ENCODE measurements at places on chromosomes 2 and 18.
A peak's percentile ranks its signal among the peaks of the same experiment; 100 is the strongest.

- peak; percentile 85 for DNase-seq
Observed at GRCh38 chr2:217250013-217250524, 390.2 kb upstream of the TNP1 start.

DNA sequence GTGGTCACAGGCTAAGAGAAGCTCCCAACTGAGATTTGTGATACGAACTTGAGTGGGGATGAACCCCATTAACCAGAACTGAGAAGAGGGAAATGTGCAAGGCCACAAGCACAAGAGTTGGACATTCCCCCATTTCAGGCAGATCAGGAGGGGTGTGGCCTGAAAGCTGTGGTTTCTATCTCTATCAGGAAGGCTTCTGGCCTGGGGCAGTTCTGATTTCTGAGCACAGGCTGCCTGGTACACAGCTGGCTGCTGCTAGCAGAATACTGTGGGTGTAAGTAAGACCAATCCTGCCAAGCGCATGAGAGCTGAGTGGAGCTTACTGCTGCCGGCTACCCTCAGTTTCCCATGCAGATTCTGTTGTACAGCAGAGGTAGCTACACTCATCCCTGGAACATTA is 484.6 kb downstream of the SATB2 start:
- DNase-seq, result no peak

- DNase-seq, result no peak
Observed at GRCh38 chr2:204625135-204625534, 79.9 kb downstream of the PARD3B start.

DNA sequence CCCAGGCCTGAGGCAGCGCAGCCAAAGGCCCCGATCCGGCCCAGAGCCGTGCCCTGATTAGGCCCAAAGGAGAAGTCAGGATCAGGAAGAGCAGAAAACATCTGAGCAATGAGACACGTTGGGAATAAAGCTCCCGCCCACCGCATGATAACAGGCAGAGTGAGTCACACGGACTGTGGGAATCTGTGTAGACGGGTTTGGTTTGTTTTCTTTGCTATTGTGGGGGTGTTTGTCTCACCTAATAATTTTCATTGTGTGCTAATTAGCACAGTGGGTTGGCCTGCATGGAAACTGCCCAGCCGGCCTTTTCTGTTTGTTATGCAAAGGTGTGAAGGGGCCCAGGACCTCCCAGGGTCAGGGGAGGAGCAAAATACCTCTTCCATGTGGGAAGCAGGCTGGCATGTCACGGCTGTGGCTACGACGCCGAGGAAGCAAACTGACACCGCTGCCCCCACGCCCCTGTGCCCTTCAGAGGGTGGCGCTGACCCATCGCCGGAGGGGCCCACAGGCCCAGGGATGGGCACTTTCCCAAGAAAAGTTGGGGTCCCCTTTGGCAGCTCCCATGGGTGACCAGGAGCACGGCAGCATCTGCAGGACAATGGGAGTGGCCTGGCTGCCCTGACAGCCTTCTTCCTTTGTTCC is 68.4 kb upstream of the CTDP1 start:
- no peak for DNase-seq

GRCh38 chr18:50961974-50962373 is 5.9 kb upstream of the ELAC1 start:
- no peak for DNase-seq

GRCh38 chr2:164717000-164717803 is 95.9 kb upstream of the GRB14 start:
- peak; percentile 31 for DNase-seq

DNA sequence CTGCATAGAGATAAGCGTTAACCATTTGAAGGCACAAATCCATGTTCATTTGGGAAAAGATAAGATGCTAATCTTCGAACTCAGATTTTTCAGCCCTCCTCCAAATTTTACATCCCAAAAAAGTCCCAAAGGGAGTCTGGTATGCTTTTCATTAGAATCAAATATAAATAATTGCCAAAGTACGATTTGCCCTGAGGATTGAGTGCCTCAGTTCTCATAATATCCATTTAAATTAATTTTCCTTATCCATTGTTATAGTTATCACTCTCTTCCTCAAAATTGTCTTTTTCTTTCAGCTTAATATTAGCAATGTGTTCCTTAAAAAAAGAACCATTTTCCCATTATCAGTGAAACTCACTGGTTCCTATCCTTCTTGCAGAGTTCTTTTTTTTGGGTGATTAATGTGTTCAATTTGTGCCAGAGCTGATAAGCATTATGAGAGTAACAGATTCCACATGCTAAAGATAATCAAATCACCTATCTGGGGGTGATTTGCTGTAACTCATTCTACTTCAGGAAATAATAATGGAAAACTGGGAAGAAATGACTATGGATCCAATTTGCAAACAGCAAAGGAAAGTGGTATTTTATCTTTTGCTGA is 686 bp downstream of the HNMT start:
- DNase-seq, result peak; percentile 94

- no peak for DNase-seq
Observed at GRCh38 chr2:215531284-215531683, 95.4 kb upstream of the FN1 start.

DNA sequence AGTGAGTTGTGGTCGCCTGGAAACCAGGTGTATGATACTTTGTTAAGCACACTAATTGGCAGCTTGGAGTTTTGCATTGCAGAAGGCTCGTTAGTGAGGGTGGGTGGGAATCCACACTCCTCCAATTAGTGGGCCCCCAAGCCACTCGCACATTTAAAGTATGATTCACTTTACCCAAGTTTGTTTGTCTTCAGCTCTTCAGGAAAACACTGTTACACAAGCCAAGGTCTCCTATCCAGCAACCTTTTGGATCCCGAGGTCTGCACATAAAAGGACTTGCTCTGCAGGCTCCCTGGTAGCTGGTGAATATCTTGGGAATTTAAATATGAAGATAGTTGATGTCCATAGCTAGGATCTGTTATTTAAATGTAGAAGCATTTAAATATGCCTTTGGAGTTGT is 66.1 kb downstream of the NPAS2 start:
- no peak for DNase-seq

GRCh38 chr2:49186050-49186648 is 31.8 kb upstream of the FSHR start:
- DNase-seq, result no peak

- peak; percentile 56 for DNase-seq
Observed at GRCh38 chr2:21118302-21118920, 5.4 kb upstream of the TDRD15 start.

DNA sequence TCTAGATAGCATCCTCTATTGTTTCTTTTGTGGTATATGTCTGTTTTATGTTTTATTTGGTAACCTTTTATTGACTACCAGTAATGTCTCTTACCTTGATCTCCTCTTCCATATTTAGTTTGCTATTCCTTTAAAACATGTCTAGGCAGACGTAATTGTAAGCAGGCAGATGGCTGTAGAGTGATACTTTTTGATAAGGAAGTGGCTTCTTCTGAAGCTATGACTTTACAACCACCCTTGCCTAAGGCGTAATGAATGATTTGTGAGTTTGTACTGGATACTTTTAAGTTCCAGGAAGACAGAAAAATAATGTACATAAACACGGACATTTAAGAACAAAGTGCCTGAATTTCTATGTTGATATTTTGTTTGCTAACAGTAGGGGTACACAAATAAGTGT is 85.6 kb downstream of the ZNF804A start:
- DNase-seq, result no peak

DNA sequence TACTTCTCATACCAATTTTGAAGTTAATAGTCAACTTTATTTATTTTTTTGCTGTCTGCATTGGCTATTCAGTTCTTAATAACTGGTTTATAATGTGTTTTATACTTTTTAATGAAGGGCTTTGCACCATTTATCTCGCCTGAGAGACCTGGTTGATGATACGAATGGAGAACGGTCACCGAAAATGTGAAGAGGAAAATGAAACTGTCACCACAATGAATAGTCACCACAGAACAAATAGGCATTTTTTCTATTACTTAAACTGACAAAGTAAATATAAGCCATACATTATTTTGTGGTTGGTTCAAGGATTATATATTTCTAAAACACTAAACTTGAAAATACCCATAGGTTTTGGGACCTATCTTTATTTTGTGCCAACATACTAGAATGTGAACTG is 20.4 kb downstream of the C18orf54 start:
- DNase-seq, result no peak

GRCh38 chr2:167258712-167259111 is 370.4 kb downstream of the XIRP2 start:
- DNase-seq, result no peak

DNA sequence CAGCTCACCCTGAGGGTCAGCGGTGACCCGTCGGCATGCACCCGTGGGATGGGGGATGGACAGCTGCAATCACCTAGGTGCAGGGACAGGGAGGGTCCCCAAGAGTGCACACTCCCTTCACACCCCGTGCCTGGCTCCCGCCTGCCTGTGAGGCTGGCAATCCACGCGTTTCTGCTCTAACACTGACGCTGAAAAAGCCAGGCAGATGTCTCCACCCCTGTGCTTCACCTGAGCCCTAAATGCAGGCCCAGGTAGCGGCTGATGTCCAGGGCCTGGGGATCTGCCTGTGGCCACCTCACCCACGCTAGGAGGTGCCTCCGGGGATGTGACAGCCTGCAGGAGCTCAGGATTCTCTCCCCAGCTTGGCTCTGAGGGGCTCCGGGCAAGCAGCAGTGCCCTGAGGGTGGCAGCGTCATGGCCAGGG is 212.0 kb upstream of the SALL3 start:
- DNase-seq, result no peak

- no peak for DNase-seq
Observed at GRCh38 chr2:10865841-10866240, 45.9 kb upstream of the KCNF1 start.

DNA sequence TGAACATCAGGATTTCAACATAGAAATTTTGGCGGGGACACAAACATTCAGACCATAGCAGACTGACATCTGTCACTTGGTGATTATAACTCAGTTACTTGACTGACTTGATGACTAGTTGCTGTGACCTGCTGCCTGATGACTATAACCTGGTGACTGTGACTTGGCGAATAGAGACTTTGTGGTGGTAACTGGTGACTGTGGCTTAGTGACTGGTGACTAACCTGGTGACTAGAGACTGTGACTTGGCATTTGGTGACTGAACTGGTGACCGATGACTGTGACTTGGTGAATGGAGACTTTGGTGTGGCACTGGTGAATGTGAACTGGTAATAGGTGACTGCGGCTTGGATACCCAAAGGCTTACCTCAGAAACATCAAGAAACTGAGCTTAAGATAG is 563.1 kb upstream of the FAM98A start:
- DNase-seq, result no peak

DNA sequence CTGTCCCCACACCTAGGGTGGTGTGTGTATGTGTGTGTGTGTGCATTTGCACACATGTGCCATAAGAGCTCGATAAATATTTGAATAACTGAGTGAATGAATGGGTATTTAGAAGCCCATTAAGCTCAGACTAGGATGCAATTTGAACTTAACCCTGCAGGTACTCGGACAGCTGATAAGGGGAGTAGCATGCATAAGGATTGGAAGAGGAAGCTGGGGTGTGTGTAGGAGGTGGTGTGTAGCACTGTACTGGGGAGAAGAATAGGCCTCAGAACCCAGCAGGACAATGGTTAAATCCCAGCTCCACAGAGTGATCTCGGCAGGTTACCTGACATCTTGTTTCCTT is 1.8 kb upstream of the KCNF1 start:
- DNase-seq, result no peak

- no peak for DNase-seq
Observed at GRCh38 chr18:35479911-35480586, 17.7 kb downstream of the INO80C start.

DNA sequence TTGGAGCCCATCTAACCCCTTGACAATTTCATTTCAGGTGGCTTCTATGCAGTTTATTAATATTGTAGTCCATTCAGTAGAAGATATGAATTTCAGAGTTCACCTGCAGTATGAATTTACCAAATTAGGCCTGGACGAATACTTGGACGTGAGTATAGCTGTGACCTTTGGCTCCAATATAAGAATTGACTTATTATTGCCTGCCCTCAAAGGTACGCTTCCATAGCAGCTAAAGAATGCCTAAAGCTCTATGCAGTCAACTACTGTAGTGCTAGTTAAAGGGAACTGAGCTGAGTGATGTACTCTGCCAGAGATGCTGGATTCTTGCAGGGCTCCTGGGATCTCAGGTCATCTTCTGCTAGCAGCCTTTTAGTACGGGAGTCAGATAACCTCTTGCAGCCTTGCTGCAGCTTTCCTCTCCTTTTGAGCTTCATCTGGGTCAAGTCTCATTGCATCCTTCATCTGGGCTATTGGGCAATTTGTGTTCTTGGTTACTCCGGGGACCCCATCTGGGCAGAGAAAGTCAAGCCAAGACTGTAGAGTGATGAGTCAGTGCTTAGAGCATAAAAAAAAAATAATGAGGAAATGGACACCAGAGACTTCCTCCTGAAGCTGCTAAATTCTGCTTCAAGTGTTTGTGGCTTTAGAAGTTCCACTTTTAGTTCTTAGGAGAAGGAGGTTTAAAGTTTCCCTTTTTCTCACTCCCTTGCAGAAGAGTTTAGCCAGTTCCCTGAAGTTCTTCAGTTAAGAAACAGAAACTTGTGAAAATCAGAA is 105.6 kb downstream of the PRPF40A start:
- DNase-seq, result no peak

- DNase-seq, result no peak
Observed at GRCh38 chr2:214310319-214310718, 100.5 kb upstream of the VWC2L start.

- DNase-seq, result no peak
Observed at GRCh38 chr2:120283649-120284048, 31.0 kb downstream of the RALB start.

GRCh38 chr2:122530814-122531213 is 775.4 kb downstream of the TSN start:
- no peak for DNase-seq

- no peak for DNase-seq
Observed at GRCh38 chr2:60351321-60351720, 202.1 kb downstream of the BCL11A start.

- no peak for DNase-seq
Observed at GRCh38 chr2:29284671-29285070, 169.5 kb downstream of the CLIP4 start.
